ENCODE measurements at places on chromosomes 2 and 18. TPM values are rescaled to one million over a fixed set of nuclear protein-coding genes. Genes with fewer than 3 reads are reported as not detected.
A peak's percentile ranks its signal among the peaks of the same experiment; 100 is the strongest.

KCNJ13 gene
- not detected for total RNA-seq

CENPA gene
- total RNA-seq = not detected

CDK5R2 gene
- total RNA-seq = not detected

FEV gene
- not detected for total RNA-seq

- H3K27ac ChIP-seq = no peak overlapping the region
- H3K4me3 ChIP-seq = no peak overlapping the region
- no peaks in the 10 kb centered on the region for H3K36me3 ChIP-seq
- H3K4me1 ChIP-seq = no peaks in the 10 kb centered on the region
- DNase-seq = no peak
- H3K27me3 ChIP-seq = no peaks in the 10 kb centered on the region
These were observed 42.7 kb downstream of the FHOD3 start for GRCh38 chr18:36340246-36340645.

GRCh38 chr2:160051371-160051800 is 11.0 kb downstream of the PLA2R1 start:
- H3K4me1 ChIP-seq = peaks cover 3% of the 10 kb centered on the region
- peak overlapping the region; percentile 4 for H3K27ac ChIP-seq
- no peak for DNase-seq
- no peaks in the 10 kb centered on the region for H3K36me3 ChIP-seq

DNA sequence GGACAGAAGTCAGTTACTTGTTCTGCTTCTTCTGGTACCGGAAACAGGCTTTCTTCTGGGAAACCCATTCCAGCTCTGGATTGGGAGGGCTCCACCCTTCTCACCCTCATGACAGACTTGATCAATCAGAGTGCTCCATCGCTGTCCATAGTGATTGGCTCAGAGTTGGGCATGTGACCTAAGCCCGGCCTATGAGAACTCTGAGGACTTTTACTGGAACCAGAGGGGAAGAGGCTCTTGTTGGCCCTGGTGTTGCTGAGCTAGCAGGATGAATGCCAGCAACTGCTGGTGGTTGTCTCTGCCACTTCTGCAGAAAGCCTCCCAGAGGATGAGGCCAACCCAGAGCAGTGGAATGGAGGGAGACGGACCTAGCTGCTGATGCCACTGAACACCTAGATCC is 33.3 kb downstream of the TMEM37 start:
- DNase-seq = no peak
- H3K27ac ChIP-seq = no peak overlapping the region
- H3K4me3 ChIP-seq = no peak overlapping the region
- H3K36me3 ChIP-seq = no peaks in the 10 kb centered on the region

DNA sequence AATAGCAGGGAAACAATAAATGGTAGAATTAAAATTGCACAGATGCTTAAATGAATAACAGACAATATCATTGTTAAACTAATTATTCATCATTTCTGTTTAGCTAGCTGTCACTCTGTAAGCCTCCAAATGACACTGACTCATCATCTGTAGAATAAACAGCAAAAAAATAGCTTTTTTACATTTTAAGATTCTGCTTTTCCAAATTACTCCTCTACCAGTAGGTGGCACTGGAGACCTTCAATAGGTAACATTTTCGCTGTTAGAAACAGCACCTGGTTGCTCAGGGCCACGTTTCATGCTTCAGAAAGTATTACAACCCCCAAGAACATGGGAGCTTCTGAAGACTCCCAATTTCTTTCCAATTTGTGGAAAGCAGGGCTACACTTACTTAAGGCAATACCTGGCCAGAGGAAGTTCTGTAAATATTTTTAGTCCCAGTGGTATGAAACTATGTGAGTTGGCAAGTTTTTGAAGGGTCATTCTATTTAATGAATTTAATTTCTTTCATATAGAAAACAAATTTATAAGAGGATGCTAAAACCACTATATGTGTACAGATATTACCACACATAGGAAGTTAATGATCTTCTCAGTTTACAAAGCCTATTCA is 45.4 kb downstream of the TTN start:
- H3K27me3 ChIP-seq = no peaks in the 10 kb centered on the region
- no peaks in the 10 kb centered on the region for H3K36me3 ChIP-seq
- H3K27ac ChIP-seq = no peak overlapping the region

DNA sequence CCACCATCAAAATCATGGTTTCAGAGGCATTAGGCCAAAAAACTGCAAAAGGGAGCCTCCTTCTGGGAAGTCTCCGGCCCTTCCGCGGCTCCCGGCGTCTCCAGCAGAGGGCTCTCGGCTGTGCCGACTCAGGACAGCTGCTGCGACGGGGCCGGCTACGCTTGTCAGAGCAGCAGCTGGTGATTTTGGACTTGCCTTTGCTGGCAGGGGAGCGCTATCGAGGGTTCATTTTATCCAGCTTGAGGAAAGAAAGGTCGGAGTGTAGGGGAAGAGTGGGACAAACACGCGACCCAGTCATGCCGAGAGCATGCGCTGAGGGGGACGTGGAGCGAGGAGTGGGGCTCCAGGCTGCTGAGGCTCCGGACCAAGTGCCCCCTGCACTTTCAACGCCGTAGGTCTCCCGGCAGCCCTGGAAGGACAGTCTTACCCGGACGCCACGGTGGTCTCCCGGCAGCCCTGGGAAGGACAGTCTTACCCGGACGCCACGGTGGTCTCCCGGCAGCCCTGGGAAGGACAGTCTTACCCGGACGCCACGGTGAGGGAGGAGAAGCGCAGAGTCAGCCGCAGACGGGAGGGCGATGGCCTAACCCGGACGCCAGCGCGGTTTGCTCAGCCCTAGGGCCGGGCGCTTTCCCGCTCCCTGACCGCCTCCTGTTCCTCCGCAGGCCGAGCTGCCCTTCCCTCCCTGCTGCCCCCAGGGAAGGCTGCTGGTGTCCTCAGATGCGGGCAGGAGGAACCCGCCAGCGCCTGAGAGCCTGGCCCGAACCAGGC is 21.7 kb downstream of the DDX18 start:
- H3K27me3 ChIP-seq = no peaks in the 10 kb centered on the region
- H3K36me3 ChIP-seq = peaks cover 4% of the 10 kb centered on the region
- peak; percentile 31 for DNase-seq
- H3K27ac ChIP-seq = no peak overlapping the region

Measured in thoracic aorta (tissue), 2 donors.